RWPE1 (cell line): ENCODE measurements at places on chromosomes 4 and X.

- no peak for DNase-seq
Measured at GRCh38 chrX:121457096-121457495, 409.7 kb downstream of the GLUD2 start.

DNA sequence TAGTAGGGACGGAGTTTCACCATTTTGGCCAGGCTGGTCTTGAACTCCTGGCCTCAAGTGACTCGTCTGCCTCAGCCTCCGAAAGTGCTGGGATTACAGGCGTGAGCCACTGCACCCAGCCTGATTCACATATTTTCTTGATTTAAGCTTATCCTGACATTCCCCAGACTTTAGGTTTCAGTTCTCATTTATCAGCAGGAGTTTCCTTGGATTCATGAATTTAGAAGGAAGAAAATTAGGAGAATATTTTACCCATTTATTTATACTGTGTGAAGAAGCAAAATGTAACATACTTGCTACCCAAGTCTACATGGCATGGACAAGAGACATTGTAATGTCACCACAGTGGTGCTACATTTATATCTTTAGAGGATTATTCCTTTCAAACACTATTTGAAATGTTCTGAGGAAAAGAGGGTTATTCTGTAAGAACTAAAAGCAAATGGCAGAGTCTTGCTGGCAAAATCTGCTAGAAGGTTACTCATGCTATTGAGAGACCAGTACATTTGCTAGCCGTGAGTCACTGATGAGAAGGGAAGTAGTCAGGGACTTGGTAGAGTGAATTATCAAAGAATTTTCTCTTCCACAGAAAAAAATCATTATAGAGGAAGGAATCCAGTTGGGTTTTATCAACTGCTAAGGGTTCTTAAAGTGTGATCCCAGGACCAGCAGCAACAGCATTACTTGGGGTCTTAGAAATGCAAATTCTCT, 26.1 kb upstream of the CFAP299 start:
- DNase-seq, result peak; percentile 79

GRCh38 chr4:8728536-8729407, 136.2 kb downstream of the CPZ start:
- no peak for DNase-seq

- no peak for DNase-seq
Measured at GRCh38 chr4:108556588-108557200, 63.7 kb upstream of the RPL34 start.

DNA sequence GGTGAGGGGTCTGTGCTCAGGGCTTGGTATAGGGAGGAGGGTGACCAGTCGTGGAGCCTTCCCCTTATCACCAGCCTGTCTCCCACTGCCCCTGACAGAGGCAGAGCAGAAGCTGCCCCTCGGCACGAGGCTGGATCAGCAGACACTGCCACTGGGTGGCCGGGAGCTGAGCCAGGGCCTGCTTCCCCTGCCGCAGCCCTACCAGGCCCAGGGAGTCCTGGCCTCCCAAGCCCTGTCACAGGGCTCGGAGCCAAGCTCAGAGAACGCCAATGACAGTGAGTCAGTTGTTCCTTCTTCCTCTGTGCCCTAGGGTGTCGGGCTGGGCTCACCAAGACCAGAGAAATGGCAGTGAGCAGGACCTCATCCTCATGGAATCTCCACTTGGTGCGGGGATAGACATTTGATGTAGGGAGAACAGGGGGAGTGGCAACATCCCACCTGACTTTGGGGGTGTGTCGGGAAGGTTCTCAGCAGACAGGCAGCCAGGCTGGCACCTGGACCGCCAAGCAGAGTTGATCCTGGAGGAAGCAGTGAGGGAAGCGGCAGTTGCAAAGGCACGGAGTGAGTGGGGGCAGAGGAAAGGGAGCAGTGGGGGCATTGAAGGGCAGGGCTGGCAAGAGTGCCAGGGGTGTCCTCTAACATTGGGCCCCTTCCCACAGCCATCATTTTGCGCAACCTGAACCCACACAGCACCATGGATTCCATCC, 14.3 kb upstream of the UBA1 start:
- DNase-seq, result no peak

- DNase-seq, result no peak
Measured at GRCh38 chr4:52869656-52870055, 7.5 kb downstream of the RASL11B start.

DNA sequence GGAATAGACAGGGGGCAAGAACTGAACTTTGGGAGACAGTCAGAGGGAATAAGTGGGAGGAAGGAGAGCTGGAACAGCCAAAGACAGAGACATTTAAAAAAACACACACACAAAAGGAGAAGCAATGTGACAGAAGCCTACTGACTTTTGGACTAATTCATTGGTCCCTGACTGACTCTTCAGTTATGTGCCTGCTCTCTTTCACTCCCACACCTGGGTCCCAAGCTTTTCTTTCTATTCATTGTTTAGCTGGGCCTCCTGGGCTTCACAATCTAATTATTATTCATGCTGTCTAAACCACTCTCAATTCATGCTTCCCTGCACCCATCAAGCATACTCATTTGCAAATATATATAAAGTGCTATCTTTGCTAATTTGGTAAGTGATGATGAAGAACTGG, 139.2 kb upstream of the IRS4 start:
- no peak for DNase-seq

GRCh38 chr4:183240581-183241321, 79.3 kb downstream of the CLDN22 start:
- no peak for DNase-seq
